Breast epithelium (tissue), 4 donors: ENCODE measurements at places on chromosomes 1 and 21. TPM values are rescaled to one million over a fixed set of nuclear protein-coding genes. Genes with fewer than 3 reads are reported as not detected.

GRCh38 chr1:7960165-7960564 lies 1.3 kb upstream of the PARK7 start:
- no peak for DNase-seq

- DNase-seq: no peak
Observed at GRCh38 chr1:80244372-80244771, 1237.8 kb upstream of the ADGRL4 start.

DNA sequence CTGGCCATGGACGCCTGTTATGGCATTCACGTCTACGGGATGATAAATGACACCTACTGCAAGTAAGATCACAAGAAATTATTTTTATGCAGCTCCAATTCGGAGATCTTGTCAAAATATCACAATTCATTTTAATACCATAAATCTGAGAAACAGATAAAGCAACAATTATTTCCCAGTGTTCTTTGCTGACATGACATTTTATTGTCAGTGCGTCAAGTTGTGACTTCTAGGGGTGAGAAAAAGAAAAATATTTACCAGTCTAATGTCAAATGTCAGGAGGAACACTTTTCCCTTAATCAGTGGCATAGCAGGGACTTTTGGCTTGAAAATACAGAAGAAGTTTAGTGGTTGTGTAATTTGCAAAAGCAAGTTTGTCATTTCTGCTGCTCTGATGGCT lies 239.8 kb upstream of the ST6GALNAC5 start:
- no peak for DNase-seq

GRCh38 chr1:244102468-244102867 lies 51.4 kb downstream of the ZBTB18 start:
- DNase-seq: no peak

DNA sequence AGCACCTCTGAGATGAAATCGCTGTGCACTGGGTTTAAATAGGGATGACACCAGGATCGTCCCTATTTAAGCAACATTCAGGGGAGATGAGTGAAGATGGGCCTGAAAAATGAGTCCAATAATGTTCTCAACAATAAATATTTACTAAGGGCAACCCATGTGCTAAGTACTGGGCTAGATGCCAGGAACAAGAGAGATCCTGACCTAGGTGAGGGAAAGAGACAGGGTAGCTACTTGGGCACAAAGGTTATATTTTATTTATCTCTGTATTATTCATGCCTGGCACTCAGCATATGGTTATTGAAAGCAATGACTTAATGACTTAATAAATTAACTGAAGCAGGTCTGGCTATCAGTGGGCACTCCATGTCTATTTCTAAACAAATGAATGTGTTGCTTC lies 27.4 kb upstream of the AVPR1B start:
- DNase-seq: no peak

- no peak for DNase-seq
Observed at GRCh38 chr1:183840140-183840539, 35.2 kb downstream of the RGL1 start.

DNA sequence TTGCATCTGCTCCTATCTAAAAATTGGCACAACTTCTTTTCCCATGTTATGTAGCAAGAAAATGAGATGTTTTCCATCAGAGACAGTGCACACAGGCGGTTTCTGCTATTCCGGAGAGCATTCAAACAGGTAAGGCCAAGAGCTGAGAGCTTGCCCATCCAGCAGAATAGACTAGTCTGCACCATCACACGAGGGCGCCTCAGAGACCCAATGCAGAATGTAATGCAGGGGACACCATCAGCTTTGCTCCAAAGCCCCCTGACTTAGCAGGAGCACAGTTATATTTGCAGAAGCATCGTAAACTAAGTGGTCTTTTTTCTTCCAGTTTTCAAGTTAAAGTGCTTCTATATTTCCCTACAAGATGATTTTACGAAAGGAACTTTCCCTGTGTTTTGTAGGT lies 4.7 kb downstream of the IL24 start:
- DNase-seq: no peak

DNA sequence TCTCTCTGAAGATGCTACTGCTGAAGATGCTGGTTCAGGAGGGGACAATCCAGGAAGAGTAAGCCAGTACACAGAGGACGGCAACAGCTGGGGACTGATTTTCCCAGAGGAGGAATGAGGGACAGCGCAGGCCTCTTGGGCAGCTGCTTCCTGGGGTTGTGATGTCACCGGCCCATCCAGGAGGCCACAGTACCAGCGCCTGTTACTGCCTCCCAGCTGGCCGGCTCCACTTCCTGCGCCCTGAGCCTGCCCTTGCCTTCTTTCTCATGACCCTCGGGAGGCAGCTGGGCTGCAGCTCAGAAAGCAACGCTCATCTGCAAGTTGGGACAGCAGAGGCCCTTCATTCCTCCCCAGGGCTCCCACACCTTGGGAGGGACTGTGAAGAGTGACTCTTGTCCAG lies 21.9 kb upstream of the ID3 start:
- no peak for DNase-seq

DNA sequence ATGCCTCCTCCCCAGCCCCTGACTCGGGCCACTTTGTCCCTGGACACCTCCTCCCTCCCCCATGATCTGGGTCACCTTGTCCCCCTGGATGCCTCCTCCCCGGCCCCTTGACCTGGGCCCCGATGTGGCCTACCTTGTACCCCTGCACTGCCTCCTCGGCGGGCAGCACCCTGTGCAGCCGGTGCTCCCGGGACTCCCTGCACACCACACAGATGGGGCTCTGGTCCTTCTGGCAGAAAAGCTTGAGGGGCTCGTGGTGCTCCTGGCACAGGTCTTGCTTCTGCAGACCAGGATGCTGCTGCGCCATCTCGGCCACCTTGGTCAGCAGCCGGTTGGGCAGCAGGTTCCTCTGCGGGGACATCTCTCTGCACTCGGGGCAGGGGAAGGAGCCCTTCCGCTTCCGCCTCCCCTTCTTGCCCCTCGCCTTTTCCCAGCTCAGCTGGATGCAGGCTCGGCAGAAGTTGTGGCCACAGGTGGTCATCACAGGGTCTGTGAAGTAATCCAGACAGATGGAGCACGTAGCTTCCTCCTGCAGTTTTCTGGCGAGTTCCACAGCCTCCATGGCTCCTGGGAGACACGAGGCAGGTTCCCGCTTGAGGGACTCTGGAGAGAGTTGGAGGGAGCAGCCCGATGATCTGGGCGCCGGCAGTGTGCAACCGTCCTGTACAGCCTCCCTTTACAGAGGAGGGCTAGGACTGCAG lies 2.0 kb downstream of the TRIM17 start:
- no peak for DNase-seq

DNA sequence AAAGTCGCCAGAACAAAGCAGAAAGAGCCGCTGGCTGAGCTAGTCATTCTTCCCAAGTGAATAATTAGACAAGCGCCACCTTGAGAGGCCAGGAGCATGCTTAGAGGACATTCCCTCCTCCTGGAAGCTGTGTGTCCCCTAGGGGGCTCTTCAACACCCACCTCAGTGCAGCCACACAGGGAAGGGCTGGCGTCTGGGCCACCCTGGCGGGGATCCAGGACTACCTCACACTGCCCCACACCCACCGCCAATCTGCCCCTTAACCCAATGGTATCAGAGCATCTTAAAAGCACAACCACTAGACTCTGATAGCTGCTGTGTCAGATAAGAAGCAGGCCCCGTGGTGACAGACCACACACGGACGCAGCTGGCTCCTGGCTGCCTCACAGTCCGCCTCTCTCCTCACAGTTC lies 24.9 kb downstream of the SETD4 start:
- no peak for DNase-seq

DNA sequence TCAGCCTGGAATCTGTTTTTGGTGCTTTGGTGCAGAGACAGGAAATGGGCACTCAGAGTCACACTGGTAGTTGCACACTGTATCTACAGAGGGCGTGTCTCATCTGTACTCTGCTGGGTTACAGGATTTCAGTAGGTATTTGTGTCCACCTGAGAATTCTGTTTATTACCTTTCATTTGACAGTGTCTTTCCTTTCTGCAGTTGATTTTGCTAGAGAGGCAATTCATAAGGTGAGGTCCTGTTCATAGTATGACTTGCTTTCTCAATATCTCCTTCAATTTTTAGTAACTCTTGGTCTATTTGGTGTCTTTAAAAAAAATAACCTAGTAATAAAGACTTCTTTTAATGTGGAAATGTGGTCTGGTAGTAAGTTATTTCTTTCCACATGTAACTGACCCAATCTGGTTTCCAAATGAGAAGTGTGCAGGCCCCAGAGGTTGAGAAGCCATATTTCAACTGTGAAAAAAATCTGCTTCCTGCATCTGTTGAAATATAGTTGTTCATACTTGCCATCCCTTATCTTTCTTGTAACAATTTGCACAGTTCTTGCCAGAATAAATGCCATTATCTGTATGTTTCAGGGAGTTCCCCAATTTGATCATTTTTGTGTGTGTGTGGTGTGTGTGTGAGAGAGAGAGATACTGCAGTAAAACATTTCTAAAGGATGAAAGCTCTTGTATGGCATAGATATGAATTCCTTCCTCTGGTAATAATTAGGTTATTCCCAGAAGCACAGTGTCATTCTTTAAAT lies 78.4 kb upstream of the DNAJC6 start:
- DNase-seq: no peak

DNA sequence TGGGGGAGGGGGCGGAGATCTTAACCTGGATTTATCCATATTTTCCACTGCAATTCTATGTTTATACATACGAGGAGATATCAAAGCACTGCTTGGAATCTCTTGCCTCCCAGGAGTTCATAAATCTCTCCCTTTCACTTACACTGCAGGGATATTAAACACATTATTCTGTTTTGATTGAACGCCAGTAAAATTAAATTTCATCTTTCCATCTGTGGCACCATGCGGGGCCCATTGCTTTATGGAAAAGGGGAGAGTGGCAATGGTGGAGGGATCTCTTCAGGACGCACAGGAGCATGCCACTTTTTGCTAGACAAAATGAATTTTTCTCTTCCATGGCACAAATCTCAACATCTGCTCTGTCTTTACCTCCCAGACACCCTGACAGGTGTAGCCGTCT lies 648.0 kb upstream of the PLXNA2 start:
- DNase-seq: no peak

- no peak for DNase-seq
Observed at GRCh38 chr1:201734786-201735185, 94.2 kb upstream of the IPO9 start.

DNA sequence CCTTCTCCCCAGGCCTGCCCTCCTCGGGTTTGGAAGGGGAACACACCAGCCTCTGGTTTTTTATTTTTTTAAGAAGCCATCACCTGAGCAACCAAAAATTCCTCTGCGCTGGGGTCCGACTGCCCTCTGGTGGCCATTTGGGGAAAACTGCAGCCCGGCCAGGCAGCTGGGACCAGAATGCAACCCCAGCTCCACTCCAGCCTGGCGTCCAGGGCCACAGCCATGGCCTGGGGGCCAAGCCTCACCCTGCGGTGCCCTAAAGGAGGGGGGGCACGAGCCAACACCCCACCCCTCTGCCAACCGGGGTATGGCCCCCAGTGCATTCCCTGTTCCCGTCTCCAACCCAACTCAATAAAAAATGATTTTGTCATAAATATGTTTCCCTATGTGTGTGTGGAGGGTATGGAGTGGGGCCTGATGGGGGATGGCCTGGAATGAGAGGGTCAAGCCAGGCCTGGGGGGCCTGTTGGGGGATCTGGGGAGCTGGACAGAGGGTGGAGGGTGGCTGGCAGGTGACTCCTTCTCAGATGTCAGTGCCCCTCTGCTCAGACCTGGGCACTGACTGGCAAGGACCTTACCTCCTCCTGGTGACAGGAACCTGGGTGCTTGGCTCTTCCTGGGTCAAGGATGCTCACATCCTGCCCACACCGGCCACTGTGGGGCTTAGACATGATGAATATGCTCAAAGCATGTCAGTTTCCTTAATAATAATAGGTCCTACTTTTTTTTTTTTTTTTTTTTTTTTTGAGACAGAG lies 3.2 kb downstream of the GPR3 start:
- peak; percentile 73 for DNase-seq

DNA sequence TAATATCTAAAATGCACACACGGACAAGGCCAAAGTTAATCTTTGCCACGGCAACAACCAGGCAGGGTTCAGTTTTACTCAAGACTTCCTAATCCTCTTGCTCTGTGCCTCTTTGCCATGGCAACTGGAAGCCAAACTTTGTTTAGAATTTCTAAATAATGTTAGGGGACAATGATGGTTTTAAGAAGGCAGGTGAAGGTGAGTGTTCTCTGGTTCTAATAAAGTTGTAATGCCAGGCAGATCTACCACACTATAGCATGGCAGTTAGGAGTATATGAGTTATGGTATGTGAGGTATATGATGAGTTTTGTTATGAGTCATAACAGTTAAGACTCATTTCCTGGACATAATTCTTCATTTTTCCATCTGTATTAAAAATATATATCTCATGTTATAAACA lies 2.7 kb downstream of the PTPRC start:
- no peak for DNase-seq

DNA sequence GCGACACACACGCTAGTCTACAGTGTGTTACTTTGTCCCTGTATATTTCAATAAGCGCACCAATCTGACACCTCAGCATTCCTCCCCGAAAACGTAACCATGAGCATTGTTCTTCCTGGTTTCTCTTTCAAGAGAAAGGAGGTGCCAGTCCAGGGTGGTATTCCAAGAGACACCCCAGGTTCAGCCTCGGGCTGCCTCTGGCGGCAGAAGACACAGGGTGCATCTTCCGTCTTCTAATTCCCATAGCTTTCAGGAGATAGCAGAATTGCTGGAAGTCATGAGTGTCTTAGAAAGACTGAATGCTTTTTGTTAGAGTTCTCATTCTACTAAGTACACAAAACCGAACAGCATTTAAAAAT lies 15.9 kb upstream of the RGS8 start:
- DNase-seq: no peak

- no peak for DNase-seq
Observed at GRCh38 chr21:25904044-25904695, 169.4 kb downstream of the GABPA start.

DNA sequence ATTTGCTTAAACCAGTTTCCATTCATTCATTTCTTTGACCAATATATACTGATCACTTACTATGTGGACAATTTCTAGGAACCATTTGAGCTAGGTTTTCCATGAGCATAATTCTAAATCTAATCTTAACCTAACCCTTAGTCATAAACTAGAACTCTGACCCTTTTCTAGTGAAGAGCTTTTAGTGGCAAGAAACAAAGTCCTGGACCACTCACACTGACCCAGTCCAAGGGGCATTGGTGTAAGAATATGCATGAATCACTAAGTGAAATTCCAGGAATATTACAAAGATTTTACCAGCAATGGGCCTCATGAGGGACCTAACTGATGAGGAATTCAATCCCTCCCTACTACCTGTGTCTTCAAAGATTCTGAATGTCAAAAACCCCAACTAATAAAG lies 40.6 kb upstream of the SLC2A1 start:
- DNase-seq: no peak

GRCh38 chr1:86696522-86696921 lies 7.9 kb upstream of the SH3GLB1 start:
- DNase-seq: no peak

F5 gene
- 1.3 TPM for total RNA-seq

TFF3 gene
- total RNA-seq: 0.96 TPM

LAX1 gene
- total RNA-seq: 0.88 TPM

BRINP2 gene
- 0.48 TPM for total RNA-seq

MRTO4 gene
- total RNA-seq: 27.4 TPM

CFAP107 gene
- not detected for total RNA-seq

NMNAT2 gene
- total RNA-seq: 0.29 TPM

NTRK1 gene
- 4.9 TPM for total RNA-seq

COPA gene
- 153 TPM for total RNA-seq

HSF2BP gene
- total RNA-seq: 1.8 TPM

NHLH1 gene
- total RNA-seq: not detected
